ENCODE measurements at places on chromosomes 4 and X. TPM values are rescaled to one million over a fixed set of nuclear protein-coding genes. Genes with fewer than 3 reads are reported as not detected.

F11 gene
- total RNA-seq = not detected

SPARCL1 gene
- not detected for total RNA-seq

POLN gene
- 0.65 TPM for total RNA-seq

PRDM5 gene
- 2.7 TPM for total RNA-seq

ZNF630 gene
- total RNA-seq = 0.20 TPM

GPRASP2 gene
- total RNA-seq = 7.8 TPM
